ENCODE measurements at places on chromosomes 11 and 22.

GRCh38 chr11:104837969-104838639 lies 60.2 kb downstream of the CASP12 start:
- no peak for DNase-seq

- no peak for DNase-seq
These were observed 360.3 kb upstream of the PDGFD start for GRCh38 chr11:104524254-104524653.

DNA sequence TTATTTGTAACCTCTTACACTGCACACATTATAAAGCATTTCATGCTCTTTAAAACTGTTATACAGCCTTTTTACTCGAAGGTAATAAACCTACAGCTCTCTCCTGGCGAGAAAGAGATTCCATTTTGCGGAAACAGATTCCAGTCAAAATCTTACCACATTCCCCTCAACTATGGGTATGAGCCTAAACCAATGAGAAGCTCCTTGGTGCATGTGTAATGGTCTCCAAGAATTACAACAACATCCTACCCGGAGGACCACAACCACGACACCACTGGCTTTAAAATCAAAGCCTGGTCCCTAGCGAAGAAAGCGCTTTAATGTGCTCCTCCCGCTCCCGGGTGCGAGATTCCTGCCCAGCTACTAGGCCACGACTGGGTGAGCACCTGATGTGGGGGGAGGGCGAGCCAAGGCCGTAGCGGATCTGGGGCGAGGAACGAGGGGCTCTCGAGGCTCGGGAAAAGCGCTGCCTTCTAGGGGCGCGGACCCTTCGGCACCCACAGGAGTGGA lies 821 bp downstream of the CELF1 start:
- DNase-seq = no peak

- no peak for DNase-seq
These were observed 60.9 kb downstream of the YAP1 start for GRCh38 chr11:102171101-102171500.

DNA sequence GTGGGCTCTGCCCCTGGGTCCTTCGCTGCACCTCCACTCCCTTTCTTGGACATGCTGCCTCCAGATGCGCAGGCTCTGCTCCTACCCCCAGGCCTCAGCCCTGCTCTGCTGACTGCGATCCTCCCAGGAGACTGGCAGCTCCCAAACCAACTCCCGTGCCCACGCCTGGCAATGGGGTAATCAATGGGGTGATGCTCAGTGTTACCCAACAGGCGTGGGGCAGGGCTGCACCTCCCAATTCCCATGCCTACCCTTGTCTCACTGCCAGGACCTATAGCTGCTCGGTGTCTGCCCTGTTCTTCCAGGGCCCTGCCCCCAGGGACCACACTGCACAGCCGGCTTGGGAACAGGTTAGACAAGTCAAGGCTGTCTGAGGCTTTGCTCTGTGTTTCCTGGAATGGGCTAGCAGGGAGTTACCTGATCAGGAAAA lies at the start of gene ALDH3B2:
ALDH3B2 (minus strand) TSS at position 182 of the 430 bp plus-strand sequence. CDS start 7,688 bp downstream, outside the sequence.
- DNase-seq = no peak

- DNase-seq = no peak
These were observed 463.1 kb upstream of the FAT3 start for GRCh38 chr11:91761406-91762025.

DNA sequence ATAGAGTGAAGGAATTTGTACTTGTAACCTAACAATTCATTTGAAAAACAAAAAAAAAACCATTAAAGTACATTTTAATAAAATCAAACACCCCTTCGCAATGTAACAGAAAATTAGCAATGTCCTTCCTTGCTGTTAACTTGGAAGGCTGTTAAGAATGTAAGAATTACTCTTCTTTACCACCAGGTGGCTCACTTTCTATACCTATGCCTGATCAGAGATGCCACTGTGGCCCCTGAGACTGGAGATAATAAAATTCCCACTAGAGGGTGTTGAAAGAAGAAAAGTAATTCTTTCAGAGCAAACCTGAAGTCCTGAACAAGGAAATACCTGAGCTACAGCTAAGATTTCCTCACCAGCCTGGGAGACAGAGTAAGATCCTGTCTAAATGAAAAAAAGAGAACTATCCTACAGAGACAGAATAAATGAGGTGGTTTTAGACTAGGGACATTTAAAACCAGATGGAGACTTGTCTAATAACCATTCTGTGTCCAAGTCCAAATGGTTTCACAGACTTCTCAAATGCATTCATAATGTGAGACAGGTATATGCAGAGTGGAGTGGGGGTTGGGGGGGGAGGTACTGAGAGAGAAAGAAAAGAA lies 1089.3 kb downstream of the FAM181B start:
- DNase-seq = peak; percentile 47

DNA sequence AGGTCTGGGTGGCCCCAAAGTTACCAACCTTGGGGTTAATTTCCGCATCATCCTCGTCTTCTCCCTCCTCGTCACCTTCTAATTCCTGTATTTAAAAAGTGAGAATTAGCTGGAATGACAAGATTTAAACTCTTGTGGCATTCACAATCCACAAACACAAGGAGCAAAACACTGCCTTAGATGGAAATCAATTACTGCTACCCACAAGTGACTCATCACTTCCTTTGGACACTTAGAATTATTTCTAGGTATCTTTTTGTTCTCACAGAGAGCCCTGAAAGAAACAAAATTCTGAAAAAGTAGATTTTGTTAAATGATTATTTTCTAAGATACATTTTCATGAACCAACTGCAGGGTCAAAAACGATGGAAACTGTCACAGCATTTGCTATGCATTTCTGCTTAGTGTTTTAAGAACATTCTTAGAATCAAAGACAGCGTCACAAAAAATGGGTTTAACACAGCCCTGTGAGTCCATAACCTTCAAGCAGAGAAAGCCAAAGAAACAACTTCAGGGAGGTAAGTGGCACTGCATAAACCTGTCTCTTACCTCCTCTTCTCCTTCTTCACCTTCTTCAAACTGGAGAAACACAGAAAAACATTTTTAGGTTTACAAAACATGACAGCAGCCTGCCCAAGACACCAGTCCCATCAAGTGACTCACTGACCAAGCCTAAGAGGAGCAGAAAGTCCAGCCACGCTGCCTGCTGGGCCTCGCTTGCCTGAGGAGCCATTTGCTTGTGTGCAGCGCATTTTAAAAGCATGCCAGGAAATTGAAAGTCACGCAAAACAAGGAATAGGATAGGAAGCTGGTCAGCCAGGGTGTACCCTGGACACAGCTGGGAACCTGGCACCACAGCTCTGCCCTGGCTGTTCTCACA lies 22.3 kb upstream of the PHLDA2 start:
- DNase-seq = no peak

DNA sequence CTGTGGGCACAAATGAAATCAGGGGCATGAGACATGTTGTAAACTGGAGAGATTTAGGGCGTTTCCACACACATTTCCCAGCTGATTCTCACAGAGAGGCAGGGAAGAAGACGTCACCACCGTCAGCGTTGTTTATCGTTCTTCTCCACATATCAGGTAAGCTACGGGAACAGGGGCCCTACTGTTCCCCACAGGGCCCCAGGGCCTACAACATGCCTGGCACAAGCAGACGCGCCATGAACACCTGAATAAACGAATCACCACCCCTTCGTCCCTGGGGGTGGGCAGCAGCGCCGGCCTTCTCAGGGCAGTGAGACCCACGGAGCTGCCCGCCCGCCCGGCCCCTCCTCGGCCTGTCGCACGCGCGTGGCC lies 342 bp downstream of the EFCAB6 start:
- DNase-seq = no peak

DNA sequence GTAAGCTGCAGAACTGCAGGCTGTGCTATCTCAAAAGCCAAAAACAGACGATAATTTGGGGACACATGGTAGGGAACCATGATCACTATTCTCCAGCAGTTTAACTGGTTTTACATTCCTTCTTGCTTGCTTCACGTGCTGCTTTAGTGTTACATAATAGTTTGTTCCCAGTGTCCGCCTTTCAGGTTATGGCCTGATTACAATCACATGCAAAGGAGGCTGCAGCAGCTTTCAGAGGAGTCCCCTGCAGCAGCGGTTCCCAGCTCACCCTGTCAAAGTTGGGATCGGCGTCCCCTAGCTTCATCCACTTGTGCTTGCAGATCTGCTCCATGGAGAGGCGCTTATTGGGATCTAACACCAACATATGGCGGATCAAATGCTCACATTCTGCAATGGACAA lies 39.2 kb upstream of the APOA1 start:
- no peak for DNase-seq

GRCh38 chr11:33773404-33773986 lies 825 bp downstream of the FBXO3 start:
- DNase-seq = peak; percentile 33

DNA sequence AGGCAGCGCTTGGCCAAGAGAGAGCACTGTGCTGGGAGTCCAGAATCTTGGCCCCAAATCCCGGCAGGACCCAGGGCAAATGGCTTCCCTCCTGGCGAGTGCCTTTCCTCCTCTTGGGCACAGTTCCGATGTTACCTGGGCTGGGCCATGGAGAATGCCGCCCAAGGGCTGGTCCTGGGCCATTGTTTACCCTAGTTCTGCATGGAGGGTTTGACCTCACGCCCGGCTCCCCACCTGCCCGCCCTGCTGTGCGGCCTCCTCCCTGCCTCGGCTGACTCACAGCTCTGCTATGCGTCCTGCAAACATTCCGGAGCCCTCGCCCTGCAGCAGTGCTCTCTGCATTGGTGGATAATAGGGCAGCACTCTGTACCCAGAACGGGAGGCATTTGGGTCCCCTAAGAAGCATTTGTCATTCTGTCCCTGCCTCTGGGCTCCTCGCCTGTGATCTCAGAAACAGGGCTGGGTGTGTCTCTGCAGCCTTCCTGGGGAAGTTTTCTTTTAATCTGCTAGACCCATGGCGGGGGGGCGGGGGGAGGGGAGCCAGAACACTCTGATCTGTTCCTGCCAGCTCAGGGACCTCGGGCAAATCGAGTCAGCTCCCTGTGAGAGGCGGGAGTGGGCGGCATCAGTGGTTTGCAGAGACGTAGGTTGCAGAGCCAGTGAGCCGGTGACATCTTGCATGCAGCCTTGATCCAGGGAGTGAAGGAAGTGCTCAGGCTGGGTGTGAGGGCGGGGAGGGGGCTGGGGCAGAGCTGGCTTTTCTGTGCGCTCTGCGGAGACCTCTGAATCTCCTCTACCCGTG lies 32.9 kb upstream of the SMIM38 start:
- no peak for DNase-seq
